Activated B cell treated with CpG ODN at 0.5 μM for 24 hours (primary cell): ENCODE measurements at places on chromosomes 3 and 15. TPM values are rescaled to one million over a fixed set of nuclear protein-coding genes. Genes with fewer than 3 reads are reported as not detected.
A peak's percentile ranks its signal among the peaks of the same experiment; 100 is the strongest.

The FBXO22 gene
- total RNA-seq: 19.6 and 24.4 TPM in 2 replicates

The CHST2 gene
- 11.8 and 12.3 TPM in 2 replicates for total RNA-seq

The INKA1 gene
- 9.4 and 10.0 TPM in 2 replicates for total RNA-seq

DNA sequence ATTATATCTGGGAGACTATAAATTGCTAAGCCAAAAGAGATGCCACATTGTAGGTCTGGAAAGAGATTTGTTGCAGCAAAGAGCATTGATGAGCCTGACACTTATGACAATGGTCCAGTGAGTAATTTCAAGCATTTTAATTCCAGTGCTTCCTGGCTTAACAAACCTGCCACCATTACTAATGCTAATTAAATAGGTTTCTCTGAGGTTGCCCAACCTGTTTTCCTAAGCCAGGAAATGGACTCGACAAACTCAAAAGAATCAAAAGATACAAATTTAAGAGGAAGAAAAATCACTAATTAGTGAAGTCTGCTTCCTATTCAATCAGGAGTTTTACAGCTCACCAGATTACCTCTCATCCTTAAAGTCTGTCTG lies 36.7 kb upstream of the CTDSPL start:
- no peak for DNase-seq

- DNase-seq: peak; percentile 66
These were observed 19.0 kb downstream of the STOML1 start for GRCh38 chr15:73972984-73973682.

GRCh38 chr3:16528106-16528505 lies 14.6 kb upstream of the RFTN1 start:
- no peak for DNase-seq

DNA sequence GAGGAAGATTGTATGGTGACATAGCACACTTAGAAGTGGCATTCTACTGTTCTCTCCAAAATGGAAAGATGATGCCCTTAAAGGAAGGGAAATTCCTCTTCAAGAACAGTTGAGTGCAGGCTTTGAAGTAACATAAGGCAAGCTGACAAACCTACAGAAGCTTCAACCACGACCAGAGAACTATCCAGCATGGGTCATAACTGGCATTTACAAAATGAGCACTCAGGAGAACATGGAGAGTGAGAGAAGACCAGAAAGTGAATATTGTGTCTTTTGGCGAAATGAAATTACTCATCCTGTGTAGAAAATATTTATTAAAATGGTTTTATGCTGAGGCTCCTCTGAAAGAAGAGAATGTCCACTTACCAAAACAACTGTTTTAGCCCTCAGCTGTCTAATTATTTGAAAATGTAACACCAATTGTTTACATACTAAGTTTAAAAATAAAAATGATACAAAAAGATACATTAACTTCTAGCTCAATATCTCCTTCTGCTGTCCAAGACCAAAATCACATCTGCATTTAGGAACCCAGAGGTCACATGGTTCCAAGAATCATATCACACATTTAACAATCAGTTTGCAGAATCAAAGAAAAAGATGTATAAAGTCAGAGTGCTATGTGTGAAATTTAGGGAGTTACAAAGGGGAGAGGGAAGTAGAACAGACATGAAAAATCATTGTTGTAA lies 216.9 kb downstream of the ATP8B4 start:
- no peak for DNase-seq
